T-helper 9 cell (primary cell): ENCODE measurements at places on chromosomes 5 and 9.

GRCh38 chr5:77859306-77859705 is 83.2 kb upstream of the TBCA start:
- DNase-seq = no peak

DNA sequence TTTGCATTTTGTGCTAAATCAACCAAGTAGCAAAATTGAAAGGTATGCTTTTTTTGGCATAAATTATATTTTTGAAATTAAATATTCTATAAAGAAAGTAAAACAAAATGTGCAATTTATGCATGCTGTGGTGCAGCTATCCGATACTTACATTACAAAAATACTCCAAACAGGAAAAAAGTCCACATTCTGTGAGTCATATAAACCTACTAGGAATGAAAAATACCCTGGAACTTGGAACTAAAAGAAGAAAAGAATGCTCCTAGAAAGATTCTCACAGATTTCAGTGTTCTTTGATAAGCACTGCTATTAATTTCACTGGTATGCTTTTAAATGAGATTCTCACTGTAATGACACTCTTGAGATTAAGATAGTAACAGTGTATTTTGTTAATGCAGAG is 92.6 kb downstream of the OSMR start:
- DNase-seq = no peak

DNA sequence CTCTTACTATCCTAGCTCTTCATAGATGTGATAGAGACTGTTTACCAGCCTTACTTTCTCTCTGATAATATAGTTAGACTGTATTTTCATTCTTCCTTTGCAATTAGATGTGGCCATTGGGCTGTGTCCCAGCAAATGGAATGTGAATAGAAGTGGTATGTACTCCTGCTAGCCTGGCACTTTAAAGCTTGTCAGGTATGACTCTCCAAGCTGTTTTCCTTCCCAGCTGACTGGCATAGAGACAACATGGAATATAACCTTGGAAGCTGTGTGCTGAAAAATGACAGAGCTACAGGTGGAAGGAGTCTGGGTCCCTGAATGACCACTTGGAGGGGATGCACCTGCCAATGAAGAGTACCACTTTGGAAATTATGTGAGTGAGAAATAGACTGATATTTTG is 116.2 kb downstream of the DIRAS2 start:
- DNase-seq = no peak

DNA sequence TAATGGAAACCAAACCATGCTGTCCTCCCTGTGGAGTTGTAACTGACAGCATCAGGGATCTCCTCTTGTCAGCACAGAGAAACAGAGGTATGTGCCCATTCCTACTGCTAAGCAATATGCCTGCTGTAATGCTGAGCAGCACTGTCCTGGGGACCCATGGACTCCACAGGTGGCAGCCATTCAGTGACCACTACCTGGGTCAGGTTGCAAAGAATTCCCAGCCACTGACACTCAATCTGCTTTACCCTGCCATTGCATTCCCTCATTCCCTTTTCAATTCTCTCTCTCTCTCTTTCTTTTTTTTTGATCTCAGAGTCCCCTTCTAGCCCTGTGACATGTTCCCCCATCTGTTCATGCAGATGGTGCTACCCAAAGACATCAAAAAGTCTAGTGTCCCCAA is 104.1 kb downstream of the GABRB2 start:
- DNase-seq = no peak

- no peak for DNase-seq
These were observed 34.4 kb upstream of the MRPS30 start for GRCh38 chr5:44774279-44774880.

- no peak for DNase-seq
These were observed 2.3 kb upstream of the PTPDC1 start for GRCh38 chr9:94081864-94082463.

GRCh38 chr5:143086908-143087637 is 316.4 kb downstream of the NR3C1 start:
- DNase-seq = no peak

GRCh38 chr5:142974409-142974808 is 204.2 kb downstream of the ARHGAP26 start:
- no peak for DNase-seq

GRCh38 chr5:41312478-41313060 is 99.2 kb upstream of the C6 start:
- no peak for DNase-seq

DNA sequence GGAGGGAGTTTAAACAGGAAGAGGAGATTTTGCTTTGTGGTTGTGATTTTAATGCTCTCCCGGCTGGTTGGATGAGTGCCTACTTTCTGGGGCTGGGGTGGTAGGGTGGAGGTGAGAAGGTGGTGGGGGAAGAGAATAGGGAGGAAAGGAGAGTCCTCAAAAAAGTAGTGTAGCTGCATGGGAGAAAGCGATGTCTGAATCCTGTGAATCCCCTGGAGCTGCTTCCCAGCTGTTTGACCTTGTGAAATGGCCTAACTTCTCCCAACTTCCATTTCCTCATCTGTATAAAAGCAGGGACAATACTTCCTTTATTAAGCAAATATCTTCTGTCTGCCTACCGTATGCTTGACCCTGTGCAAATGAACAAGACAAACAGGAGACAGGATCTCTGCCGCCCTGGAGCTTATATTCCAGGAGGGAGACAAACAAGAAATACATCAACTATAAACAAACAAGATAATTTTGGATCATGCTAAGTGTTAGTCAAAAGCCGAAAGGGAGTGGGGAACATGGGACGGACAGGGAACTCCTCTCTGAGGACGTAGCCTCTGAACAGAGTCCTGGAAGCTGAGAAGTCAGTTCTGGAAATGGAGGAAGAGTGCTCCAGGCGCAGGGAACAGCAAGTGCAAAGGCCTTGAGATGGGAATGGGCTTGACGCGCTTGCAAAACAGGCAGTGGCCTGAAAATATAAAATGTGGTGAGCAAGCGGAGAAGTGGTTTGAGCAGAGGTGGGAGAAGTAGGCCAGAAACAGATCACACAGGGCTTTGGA is 103.5 kb downstream of the SPRY4 start:
- no peak for DNase-seq

DNA sequence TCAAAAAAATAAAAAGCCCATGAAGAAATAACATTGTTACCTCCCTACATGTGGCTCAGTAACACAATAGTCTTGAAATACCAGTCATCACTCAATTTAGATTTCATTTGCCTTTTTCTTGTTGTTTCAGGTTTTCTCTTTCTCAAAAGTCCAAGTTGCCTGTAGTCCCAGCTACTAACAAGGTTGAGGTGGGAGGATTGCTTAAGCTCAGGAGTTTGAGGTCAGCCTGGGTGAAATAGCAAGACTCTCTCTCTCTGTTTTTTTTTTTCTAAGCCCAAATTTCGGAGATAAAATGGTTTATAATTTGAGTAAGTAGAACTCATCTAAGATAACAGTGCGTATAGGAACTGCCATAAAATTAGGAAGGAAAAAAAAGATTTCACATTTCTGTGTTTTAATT is 17.5 kb upstream of the NDUFS4 start:
- no peak for DNase-seq

GRCh38 chr5:155441849-155442248 is 428.3 kb downstream of the KIF4B start:
- DNase-seq = no peak

GRCh38 chr5:178469011-178469974 is 120.9 kb downstream of the COL23A1 start:
- DNase-seq = no peak

GRCh38 chr5:103973669-103974068 is 411.1 kb upstream of the NUDT12 start:
- DNase-seq = no peak

- DNase-seq = no peak
These were observed 69.6 kb upstream of the SLC30A5 start for GRCh38 chr5:69024241-69024651.

GRCh38 chr5:74186356-74187315 is 453.9 kb downstream of the ENC1 start:
- DNase-seq = no peak

DNA sequence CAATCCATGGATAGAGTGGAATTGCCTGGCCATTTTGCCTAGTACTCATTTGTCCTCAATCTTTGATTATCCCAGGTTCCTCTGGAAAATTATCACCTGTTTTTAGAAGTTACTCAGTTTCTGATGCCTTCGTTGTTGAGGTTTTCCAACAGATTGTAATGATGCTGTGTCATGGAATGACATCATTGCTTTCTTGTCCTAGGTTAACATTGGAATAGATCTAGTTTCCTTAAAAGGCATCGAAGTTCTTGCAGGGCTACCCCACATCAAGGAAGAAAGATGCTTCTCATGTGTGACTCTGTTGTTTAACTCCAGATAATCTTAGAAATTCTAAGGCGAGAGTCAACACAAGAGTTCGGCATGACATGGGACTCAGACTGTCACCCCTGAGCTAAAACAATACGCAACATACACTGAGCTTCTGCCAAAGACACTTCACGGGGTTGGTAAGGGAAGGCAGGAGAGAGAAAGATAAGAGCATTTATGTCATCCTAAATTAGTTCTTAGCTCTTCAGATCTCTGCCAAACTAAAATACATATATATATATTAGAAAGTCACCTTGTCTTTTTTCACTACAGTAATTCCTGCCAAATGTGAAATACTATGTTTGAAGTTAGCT is 293.2 kb upstream of the WWC1 start:
- no peak for DNase-seq

DNA sequence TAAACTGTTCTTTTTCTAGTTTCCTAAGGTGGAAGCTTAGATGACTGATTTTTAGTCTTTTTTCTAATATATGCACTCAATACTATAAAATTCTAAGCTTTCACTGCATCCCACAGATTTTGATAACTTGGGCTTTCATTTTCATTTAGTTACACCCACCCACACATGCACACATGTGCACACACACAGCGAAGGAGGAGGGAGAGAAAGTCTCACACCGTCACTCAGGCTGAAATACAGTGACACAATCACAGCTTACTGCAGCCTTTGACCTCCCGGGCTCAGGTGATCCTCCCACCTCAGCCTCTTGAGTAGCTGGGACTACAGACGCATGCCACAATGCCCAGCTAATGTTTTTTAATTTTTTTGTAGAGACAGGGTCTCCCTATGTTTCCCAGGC is 96.5 kb downstream of the SMIM23 start:
- no peak for DNase-seq

GRCh38 chr5:110925398-110925797 is 146.1 kb upstream of the TSLP start:
- no peak for DNase-seq

- DNase-seq = no peak
These were observed 184.4 kb upstream of the DMRT1 start for GRCh38 chr9:656926-657568.

GRCh38 chr9:16726718-16727451 is 143.6 kb downstream of the BNC2 start:
- no peak for DNase-seq

DNA sequence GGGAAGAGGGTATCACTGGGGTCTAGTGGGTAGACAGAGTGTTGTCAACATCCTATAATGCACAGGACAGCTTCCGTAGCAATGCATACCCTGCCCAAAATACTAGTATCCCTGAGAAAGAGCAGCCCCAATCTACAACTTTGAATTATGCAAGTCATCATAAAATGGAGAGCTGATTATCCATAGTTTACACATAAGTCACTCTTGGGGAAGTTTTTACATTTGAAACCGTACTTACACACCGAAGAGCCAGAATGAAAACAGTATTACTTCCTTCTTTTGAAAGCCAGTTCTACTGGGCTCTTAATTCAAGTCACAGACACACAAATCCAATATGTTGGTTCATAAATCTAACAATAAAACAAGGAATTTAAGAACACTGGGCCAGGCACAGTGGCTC is 21.6 kb downstream of the RNF145 start:
- DNase-seq = no peak

GRCh38 chr9:37512437-37512836 is 26.7 kb downstream of the POLR1E start:
- DNase-seq = no peak

DNA sequence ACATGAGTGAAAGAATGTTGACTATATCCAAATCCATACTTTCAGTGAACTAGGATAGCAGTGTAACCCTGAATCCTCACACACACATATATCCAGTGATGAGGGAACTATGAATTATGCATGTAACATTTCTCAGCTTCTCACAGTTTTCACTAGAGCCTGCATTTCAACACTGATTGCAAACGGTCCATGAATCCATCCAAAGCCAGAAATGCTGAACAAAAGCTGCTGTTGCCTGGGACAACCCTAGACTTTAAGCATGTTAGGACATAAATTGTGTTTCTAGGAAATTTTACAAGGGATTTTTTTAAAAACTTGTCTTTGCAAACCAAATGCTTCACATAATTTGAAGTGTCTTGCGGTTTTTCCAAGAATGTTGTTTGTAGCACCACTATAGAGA is 2010.0 kb upstream of the WWC1 start:
- DNase-seq = no peak

GRCh38 chr5:6424110-6424659 is 24.5 kb upstream of the UBE2QL1 start:
- no peak for DNase-seq

GRCh38 chr5:149170299-149170698 is 29.0 kb downstream of the ABLIM3 start:
- DNase-seq = no peak

- DNase-seq = no peak
These were observed 68.3 kb downstream of the KCNIP1 start for GRCh38 chr5:170571875-170572852.

- DNase-seq = no peak
These were observed 265.2 kb downstream of the ADAMTSL1 start for GRCh38 chr9:18739127-18739526.

- no peak for DNase-seq
These were observed 34.9 kb downstream of the NREP start for GRCh38 chr5:111722140-111722539.

DNA sequence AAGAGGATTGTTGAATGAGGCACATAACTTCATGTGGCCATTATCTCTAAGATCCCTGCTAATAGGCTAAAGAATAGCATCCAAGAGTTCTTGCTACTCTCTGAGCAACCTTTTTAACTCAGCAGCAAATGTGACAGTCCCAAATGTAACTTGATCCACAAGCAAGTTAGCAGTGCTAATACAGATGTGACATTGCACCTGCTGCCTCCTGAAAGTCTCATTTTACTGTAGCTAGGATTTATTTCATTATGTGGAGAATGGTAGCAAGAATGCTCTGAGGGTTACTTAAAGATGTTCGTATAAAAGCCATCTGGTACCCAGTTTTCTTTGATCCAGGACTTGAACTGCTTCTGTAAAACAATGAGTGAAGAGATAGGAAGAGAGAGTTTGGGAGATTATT is 45.8 kb downstream of the CDH10 start:
- DNase-seq = no peak

DNA sequence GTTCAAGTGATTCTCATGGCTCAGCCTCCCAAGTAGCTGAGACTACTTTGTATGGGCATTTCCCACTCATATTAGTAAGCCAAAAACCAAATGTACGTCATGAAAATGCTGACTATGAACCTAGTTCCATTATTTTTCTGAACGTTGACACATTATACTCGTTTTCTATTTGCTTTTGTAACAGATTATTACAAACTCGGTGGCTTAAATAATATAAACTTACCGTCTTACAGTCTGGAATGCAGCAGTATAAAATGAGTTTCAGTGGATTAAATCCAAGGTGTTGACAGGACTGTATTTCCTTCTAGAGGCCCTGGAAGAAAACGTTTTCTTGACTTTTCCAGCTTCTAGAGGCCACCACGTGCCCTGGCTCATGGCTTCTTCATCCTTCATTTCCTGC is 517.0 kb downstream of the GADD45G start:
- DNase-seq = no peak

GRCh38 chr5:66856041-66856805 is 260.0 kb downstream of the MAST4 start:
- no peak for DNase-seq

- DNase-seq = no peak
These were observed 22.7 kb downstream of the CCNH start for GRCh38 chr5:87390075-87390474.

GRCh38 chr5:174283211-174284005 is 237.9 kb downstream of the NSG2 start:
- no peak for DNase-seq

GRCh38 chr5:90434116-90434714 is 24.7 kb upstream of the CETN3 start:
- DNase-seq = peak; percentile 14
